ENCODE measurements at places on chromosomes 1 and 21.
A peak's percentile ranks its signal among the peaks of the same experiment; 100 is the strongest.

DNA sequence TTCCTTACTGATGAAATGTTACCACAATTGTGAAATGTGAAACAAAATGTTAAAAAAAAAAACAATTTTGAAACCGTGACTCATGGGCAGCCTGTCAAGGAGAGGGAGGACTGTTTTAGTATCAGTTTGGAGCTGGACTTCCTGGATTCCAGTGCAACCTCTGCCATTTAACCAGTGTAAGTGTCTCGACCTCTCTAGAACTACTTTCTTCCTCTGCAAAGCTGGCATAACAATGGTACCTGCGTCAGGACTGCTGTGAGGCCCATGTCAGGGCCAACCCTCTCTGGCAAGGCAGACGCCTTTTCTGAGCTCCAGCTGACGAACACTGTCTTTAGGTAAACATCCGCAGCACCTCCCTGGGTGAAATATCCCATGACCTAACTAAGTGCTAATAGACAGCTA lies 20.9 kb downstream of the URB1 start:
- no peak for DNase-seq

- DNase-seq: peak; percentile 54
These were observed 19.8 kb downstream of the KMO start for GRCh38 chr1:241551759-241552638.

DNA sequence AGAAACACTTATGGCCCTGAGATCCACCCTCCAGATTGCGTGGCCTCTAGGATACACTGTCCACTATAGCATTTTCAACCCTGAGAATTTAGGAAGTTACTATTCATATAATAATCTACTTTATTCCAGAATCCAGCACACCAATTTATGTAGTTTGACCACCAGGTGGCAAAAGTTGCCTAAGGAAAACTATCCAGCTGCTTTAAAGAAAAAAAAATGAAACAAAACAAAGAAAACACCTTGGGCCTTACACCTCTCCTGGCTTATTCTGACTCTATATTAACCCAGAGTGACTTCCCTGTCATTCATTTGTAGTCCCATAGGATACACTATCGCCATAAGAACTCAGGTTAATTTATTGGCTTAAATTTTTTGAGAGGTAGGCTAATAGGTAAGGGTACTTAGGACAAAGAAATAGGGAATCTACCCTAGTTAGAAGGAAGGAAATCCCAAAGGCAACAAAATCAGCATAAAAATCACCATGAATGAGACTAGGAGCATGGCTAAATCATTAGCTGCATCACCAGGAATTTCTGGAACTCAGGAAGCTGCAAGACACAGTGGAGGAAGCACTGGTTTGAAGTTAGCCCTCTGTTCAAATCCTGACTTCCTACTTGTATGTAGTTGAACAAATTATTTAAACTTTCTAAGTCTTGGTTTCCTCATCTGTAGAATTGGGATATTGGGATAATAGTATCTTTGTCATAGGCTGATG lies 107.5 kb downstream of the SPAG17 start:
- no peak for DNase-seq

DNA sequence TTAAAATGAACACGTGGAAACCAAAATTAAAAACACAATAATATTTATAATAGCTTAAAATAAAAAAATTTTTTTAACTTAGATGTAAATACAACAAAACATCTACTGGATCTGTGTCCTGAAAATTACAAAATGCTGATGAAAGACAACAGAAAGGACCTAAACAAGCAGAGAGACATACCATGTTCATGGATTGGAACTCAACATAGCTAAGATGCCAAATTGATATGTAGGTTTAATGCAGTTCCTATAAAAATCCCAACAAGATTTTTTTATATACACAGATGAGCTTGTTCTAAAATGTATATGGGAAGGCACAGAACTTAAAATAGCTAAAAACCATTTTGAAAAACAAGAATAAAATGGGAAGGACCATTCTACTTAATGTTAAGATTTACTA lies 81.4 kb downstream of the TRIM11 start:
- no peak for DNase-seq

- peak; percentile 30 for DNase-seq
These were observed 692 bp downstream of the SORT1 start for GRCh38 chr1:109396871-109397580.

DNA sequence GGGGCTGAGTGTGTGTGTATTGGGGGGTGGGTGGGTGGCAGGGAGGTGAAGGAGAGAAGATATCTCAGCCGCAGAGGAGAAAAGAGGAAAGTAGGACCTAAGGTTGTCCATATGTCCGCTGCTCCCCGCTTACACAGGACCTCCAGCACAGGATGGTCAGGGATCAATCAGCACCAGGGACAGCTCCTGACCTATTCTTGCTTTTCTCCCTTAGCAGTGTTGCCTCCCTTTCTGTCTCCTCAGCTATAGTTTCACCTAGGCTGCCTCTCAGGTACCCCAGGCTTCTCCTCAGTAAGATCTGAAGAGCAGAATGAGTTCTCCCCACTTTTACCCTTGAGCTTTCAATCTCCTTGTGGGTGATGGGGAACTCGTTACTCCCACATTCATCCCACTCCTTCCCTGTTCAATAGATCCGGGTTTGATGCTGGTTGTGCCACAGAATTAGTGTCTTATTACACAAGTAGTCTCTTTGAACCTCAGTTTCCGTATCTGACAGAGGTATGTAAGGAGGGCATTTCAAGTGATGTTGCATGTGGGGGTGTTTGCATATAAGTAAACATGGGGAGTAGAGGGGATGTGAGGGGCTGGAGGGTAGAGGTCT lies 1.4 kb upstream of the DPH2 start:
- DNase-seq: no peak

DNA sequence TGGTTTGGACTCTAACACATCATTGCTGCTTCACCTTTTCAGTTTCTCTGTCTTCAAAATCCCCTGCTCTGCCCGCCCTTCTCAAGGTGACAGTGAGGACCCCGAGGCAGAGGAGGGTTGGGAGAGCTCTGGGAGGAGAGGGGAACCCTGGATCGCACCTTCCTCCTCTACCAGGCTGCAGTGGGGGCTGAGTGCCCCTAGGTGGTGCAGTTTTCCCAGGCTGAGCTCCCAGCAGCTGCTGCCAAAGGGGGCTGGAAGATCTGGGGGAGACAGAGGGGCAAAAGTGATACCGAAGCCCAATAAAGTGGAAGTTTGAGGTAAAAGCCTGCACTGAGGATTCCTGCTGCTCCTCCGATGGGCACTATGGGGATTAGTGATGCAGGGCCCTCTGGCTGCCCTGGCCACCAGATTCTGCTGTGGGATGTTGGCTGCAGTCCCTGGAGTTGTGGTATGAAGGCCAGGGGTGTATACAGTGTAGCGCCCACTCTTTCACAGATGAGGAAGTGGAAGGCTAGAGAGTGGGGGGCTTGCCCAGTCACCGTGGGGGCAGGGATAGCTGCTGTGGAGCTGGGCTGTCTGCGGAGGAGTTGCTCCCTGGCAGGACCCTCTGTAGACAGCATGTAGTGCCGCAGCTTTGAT lies 40.7 kb upstream of the SCMH1 start:
- DNase-seq: peak; percentile 56

DNA sequence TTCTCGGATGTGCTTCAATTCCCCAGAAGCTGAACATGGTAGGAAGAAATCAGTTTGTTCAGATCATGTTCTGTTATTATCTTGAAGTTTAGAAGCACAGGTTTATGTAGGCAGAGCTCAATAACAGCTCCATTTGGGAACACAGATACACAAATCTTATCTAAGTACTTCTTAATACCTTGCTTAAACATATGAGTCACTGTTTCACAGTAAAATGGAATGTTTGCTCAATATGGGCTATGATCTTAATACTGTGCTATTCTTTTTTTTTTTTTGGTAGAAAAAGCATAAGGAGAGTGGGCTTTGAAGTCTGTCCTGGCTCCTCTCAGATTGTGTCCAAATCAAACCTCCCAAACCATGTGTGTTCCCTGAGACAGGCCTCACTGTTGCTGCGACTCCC lies 13.4 kb downstream of the PROK1 start:
- DNase-seq: no peak

GRCh38 chr1:228011721-228012311 lies 5.0 kb downstream of the WNT3A start:
- no peak for DNase-seq

- DNase-seq: no peak
These were observed 34.8 kb downstream of the ANKRD13C start for GRCh38 chr1:70319750-70320149.

DNA sequence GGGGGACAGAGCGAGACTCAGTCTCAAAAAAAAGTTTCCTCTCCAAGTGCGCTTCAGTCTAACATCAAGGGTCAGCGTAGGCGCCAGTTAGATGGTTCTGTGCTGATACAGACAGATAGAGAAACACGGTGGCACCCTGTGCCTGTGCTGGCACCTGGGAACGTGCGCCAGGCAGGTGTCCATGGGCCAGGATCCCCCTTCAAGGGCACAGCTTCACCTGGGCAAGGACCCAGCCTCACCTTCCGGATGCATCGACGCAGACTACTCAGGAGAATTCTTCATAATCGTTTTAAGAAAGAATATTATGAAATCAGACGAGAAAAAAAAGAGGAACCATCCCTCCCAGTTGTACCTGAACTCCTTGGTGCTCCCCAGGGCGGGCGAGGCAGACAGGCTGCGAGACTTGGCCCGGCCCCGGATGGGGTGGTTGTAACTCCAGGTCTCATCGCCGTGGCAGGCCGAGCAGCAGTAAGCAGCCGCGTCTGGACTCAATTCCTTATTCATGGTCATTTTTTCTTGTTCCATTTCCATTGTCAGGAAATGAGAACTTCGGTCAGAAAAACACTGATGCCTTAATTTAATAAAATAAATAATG lies 13.3 kb downstream of the NADK start:
- no peak for DNase-seq

GRCh38 chr1:111585447-111586086 lies 34.0 kb upstream of the RAP1A start:
- no peak for DNase-seq

DNA sequence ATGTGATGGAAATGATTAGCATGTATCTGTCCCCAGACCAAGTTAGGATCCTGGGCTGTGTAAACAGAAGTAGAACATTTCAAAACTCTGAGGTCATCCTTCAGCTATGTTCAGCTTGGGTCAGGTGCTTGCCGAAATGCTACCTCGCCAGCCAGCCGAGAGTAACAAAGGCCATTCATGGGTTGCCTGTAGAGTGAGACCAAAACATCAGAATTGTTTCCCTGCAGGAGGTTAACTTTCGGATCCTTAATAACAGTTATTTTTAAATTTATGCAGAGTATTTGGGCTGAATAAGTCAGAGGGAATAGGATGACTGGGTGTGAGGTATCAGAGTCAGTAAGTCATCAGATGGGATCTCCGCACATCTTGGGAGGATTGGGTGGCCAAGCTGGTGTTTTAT lies 35.6 kb downstream of the SMYD2 start:
- DNase-seq: no peak

DNA sequence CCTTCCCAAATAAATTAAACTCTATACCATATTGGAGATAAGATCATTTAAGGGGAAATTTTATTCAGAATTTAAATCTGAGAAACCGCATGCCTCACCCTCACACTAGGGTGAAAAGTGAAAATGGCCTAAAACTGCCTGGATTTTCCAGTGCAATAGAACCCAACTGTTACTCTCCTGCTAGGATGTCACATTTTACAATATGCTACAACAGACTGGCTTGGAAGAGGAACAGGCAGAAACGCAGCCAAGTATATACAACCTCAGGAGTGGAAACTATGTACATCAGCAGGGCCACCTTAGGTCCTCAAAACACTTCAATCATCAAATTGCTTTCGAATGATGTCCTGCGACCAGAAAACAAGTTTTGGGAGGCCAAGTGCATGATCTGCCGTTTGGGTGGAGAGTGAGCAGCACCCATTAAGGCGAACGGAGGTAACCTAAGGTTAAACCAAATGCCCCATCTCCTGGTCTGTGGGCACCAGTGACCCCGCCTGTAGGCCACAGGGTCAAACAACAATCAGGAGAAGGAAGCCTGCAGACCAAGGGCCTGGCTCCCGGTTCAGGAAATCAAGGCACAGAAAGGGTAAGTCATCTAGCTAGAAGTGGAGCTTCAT lies 4.9 kb downstream of the RCAN1 start:
- DNase-seq: no peak

- peak; percentile 95 for DNase-seq
These were observed at the start of gene UFC1 for GRCh38 chr1:161153682-161154337. UFC1 (plus strand) TSS chr1:161153978; CDS start chr1:161153998, 20 bp downstream.
